GM04504 (cell line): ENCODE measurements at places on chromosomes 16 and 17.

- no peak for DNase-seq
These were observed 41.5 kb downstream of the NF1 start for GRCh38 chr17:31136319-31136718.

GRCh38 chr17:31674305-31674704 is 184.7 kb downstream of the COPRS start:
- no peak for DNase-seq

GRCh38 chr17:81457917-81458555 is 54.6 kb downstream of the ACTG1 start:
- DNase-seq = no peak

DNA sequence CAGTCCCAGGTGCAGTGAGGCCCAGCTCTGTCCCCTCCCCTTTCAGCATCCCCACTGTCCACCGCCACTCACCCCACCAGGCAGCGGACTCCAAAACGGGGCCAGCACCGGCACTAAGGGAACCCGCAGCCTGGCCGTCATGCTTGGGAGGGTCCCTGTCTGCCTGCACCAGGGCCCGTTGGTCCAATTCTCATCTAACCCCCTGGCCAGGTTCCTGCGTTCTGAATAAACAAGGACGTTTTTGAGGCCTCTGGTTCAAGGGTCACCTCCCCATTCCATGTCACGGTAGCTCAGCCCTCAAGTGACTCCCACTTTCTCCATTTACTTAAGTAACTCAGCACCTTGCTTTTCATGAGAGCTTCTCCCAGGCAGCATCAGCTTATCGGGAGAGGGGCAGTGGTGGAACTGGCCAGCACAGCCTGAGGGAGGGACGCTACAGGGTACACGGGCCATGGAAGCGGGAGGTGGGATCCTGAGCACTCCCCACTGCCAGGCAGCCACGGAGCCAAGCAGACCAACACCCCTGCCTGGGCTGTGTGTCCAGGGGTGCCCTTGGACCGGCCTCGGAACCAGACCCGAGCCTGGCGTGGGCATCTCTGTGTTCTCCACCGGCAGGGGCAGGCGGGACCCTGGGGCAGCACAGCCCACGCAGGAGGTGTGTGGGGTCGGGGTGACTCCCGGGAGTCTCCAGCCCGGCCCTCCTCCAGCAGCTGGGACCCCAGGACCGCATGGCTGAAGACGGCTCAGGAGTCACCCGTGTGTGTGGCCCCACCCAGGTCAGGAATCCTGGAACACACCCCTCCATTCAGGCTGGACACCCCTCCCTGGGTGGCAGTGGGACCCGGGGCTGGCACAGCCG is 74.9 kb upstream of the GNG13 start:
- DNase-seq = no peak
